Mesendoderm (in vitro differentiated cells): ENCODE measurements at places on chromosomes 1 and 21.

DNA sequence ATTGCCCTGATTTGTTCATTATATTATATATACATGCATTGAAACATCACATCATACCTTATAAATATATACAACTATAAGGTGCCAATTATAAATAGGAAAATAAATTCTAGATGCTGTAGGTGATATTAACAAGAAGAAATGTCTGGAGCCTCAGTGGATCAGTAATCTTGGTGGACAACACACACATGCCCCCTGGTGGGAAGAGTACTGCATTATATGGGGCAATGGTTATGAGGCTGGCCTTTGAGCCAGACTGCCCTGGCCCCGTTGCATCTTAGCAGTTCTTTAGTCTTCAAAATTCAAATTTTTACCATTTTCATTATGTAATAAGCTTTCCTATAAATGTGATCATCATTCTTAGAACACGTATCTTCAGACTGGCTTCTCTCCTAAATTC is 335.0 kb upstream of the GREM2 start:
- no peaks in the 10 kb centered on the region for H3K27me3 ChIP-seq
- DNase-seq: peak; percentile 42
- H3K4me3 ChIP-seq: no peak overlapping the region
- H3K36me3 ChIP-seq: no peaks in the 10 kb centered on the region
- no peak overlapping the region for H3K27ac ChIP-seq

GRCh38 chr21:28375708-28376385 is 616.8 kb downstream of the LTN1 start:
- H3K4me1 ChIP-seq: no peaks in the 10 kb centered on the region
- no peak overlapping the region for H3K27ac ChIP-seq
- H3K27me3 ChIP-seq: no peaks in the 10 kb centered on the region
- H3K36me3 ChIP-seq: no peaks in the 10 kb centered on the region
- no peak for DNase-seq

DNA sequence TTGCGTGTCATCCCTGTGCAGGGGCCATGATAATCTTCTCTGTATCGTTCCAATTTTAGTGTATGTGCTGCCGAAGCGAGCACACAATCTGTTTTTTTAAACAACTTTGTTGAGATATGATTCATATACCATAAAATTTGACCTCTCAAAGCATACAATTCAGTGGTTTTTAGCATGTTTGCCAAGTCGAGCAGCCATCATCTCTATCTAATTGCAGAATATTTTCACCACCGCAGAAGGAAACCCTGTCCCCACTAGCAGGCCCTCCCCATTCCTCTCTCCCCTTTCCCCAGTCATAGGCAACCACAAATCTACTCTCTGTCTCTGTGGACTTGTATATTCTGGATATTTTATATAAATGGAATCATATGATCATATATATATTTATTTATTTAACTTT is 78.7 kb upstream of the TINAGL1 start:
- no peak overlapping the region for H3K4me3 ChIP-seq
- no peak overlapping the region for H3K27ac ChIP-seq
- no peak for DNase-seq
- H3K36me3 ChIP-seq: no peaks in the 10 kb centered on the region

DNA sequence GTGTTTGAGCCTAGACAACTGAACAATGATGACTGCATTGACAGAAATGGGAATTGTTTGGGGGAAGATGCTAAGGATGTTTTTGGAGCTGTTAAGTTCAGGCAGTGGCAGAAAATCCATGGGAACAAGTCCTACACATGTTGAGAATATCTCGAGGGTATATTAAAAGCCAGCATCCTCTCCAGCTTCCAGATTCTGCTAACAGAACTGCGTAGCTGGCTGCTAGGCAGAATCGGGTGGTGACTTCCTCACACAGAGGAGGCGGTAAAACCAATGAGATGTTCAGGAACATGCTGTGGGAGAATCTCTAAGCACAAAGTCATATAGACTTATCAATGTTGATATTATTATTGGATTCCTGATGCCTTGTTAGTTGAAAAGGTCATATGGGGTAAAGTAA is 14.8 kb downstream of the FAM163A start:
- no peak for DNase-seq
- no peaks in the 10 kb centered on the region for H3K4me1 ChIP-seq
- H3K27ac ChIP-seq: no peak overlapping the region
- H3K4me3 ChIP-seq: no peak overlapping the region

- H3K27me3 ChIP-seq: no peaks in the 10 kb centered on the region
- H3K4me1 ChIP-seq: no peaks in the 10 kb centered on the region
- H3K36me3 ChIP-seq: no peaks in the 10 kb centered on the region
These were observed 41.5 kb upstream of the MRPS6 start for GRCh38 chr21:34031835-34032370.

DNA sequence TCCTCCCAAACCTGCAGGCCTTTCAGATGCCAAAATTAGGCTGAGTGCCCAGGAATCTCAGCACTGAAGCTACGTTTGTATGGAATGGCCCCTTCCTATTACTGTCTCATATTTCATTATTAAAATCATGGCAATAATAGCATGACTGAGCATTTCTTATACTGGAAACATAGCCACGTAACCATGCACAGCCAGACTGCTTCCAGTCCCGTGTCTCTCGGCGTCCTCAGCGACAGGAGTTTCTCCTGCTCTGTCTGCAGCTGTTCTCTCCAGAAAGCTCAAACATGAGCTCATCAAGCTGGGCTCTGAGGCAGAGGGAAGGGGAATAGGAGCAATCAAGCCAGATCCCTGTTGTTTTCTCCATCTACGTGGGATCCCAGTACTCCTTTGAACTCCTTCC is 104.0 kb downstream of the CDC7 start:
- H3K27ac ChIP-seq: no peak overlapping the region
- no peaks in the 10 kb centered on the region for H3K36me3 ChIP-seq
- H3K4me3 ChIP-seq: no peak overlapping the region
- DNase-seq: no peak
- no peaks in the 10 kb centered on the region for H3K27me3 ChIP-seq
- H3K4me1 ChIP-seq: no peaks in the 10 kb centered on the region

GRCh38 chr1:243575070-243575469 is 275.0 kb downstream of the AKT3 start:
- no peaks in the 10 kb centered on the region for H3K4me1 ChIP-seq
- no peak for DNase-seq
- H3K27ac ChIP-seq: no peak overlapping the region
- no peaks in the 10 kb centered on the region for H3K36me3 ChIP-seq

GRCh38 chr1:107263291-107263915 is 122.6 kb downstream of the NTNG1 start:
- no peak overlapping the region for H3K27ac ChIP-seq
- no peaks in the 10 kb centered on the region for H3K36me3 ChIP-seq
- DNase-seq: no peak
- H3K27me3 ChIP-seq: no peaks in the 10 kb centered on the region
- peaks cover 2% of the 10 kb centered on the region for H3K4me1 ChIP-seq

DNA sequence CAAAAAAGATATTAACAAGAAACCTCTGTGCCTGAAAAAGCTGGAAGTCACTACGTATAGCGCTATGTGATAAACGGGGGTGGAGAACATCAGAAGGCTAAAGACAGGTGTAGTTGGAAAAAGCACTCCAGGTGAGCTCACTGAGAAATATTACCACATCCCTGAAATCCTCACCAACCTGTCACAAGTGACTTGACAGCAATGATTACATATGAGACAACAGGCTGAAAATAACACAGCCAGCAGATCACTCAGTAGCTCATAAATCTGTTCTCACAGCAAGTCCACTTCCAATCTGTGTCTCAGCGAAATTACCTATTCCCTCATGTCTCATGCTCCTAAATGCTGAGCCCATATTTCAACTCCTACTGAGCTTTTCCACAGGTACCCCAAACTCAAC is 120.5 kb downstream of the UBR4 start:
- H3K4me1 ChIP-seq: no peaks in the 10 kb centered on the region
- H3K27me3 ChIP-seq: no peaks in the 10 kb centered on the region
- H3K27ac ChIP-seq: no peak overlapping the region
- peaks cover 32% of the 10 kb centered on the region for H3K36me3 ChIP-seq
- H3K4me3 ChIP-seq: no peak overlapping the region
- no peak for DNase-seq

- DNase-seq: no peak
- H3K27me3 ChIP-seq: no peaks in the 10 kb centered on the region
- H3K4me3 ChIP-seq: no peak overlapping the region
- H3K36me3 ChIP-seq: no peaks in the 10 kb centered on the region
- no peak overlapping the region for H3K27ac ChIP-seq
- H3K4me1 ChIP-seq: no peaks in the 10 kb centered on the region
These were observed 76.9 kb downstream of the RGS18 start for GRCh38 chr1:192235127-192235526.

DNA sequence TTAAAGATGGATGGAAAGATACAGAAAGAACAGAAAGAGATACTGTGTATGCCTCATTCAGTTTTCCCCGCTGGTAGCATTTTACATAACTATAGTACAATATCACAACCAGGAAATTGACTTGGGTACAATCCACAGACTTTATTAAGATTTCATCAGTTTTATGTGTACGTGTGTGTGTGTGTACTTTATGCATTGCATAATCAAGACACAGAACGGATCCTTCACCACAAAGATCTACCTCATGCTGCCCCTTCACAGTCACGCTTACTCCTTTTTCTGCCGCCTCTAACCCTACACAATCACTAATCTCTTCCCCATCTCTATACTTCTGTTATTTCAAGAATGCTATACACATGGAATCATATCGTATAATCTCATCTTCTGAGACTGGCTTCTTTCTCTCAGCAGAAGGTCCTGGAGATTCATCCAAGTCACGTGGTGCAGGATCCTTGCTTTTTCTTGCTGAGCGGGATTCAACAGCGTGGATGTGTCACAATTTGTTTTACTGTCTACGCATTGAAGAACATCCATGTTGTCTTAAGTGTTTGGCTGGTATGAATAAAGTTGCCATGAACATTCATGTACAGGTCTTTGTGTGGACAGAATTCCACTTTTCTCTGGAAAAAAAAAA is 76.7 kb downstream of the SLC35F3 start:
- no peak overlapping the region for H3K4me3 ChIP-seq
- H3K4me1 ChIP-seq: no peaks in the 10 kb centered on the region
- no peaks in the 10 kb centered on the region for H3K36me3 ChIP-seq
- no peaks in the 10 kb centered on the region for H3K27me3 ChIP-seq
- H3K27ac ChIP-seq: no peak overlapping the region

GRCh38 chr1:94560333-94560732 is 18.8 kb upstream of the F3 start:
- H3K27me3 ChIP-seq: no peaks in the 10 kb centered on the region
- H3K4me1 ChIP-seq: peaks cover 4% of the 10 kb centered on the region
- no peak overlapping the region for H3K4me3 ChIP-seq
- no peak overlapping the region for H3K27ac ChIP-seq
- no peak for DNase-seq
- H3K36me3 ChIP-seq: no peaks in the 10 kb centered on the region

- DNase-seq: peak; percentile 41
- H3K4me1 ChIP-seq: peaks cover 1% of the 10 kb centered on the region
- no peak overlapping the region for H3K27ac ChIP-seq
- H3K36me3 ChIP-seq: no peaks in the 10 kb centered on the region
- no peaks in the 10 kb centered on the region for H3K27me3 ChIP-seq
These were observed 150.0 kb downstream of the ADSS2 start for GRCh38 chr1:244301595-244302130.

DNA sequence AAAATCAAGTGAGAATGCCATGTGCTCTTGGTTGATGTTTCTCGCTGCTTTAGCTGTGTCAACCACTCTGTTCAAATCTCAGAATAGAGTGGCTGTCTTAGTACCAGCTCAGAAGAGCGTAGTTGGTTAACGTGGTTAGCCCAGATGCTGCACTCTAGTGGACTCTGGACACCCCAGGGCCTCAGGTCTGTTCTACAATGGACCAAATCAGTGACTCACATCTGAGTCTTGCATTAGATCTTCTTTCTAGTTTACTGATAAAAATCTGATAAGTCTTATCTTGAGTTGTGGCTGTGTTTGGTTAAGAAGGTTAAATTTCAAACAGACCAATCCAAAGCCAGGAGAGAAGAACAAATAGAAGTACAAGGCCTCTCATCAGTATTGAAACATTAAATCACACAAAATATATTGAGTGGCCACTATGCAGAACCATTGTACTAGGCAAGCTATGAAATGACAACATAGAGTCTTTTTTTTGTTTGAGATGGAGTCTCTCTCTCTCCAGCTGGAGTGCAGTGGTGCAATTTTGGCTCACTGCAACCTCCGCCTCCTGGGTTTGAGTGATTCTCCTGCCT is 104.1 kb downstream of the NR5A2 start:
- no peaks in the 10 kb centered on the region for H3K27me3 ChIP-seq
- no peak overlapping the region for H3K27ac ChIP-seq
- no peak overlapping the region for H3K4me3 ChIP-seq
- DNase-seq: peak; percentile 21
- peaks cover 4% of the 10 kb centered on the region for H3K4me1 ChIP-seq
- no peaks in the 10 kb centered on the region for H3K36me3 ChIP-seq

GRCh38 chr1:46489638-46490405 is at the start of gene DMBX1:
TSS of gene DMBX1 (plus strand) at chr1:46489836. CDS start at chr1:46507011, 17,175 bp downstream.
- peaks cover 84% of the 10 kb centered on the region for H3K27me3 ChIP-seq
- DNase-seq: peak; percentile 72
- no peak within 1 kb of the TSS for H3K27ac ChIP-seq
- H3K4me3 ChIP-seq: no peak within 1 kb of the TSS
- H3K36me3 ChIP-seq: no peaks in the 10 kb centered on the region
